Hematopoietic multipotent progenitor cell (in vitro differentiated cells): ENCODE measurements at places on chromosomes 2 and 18.

DNA sequence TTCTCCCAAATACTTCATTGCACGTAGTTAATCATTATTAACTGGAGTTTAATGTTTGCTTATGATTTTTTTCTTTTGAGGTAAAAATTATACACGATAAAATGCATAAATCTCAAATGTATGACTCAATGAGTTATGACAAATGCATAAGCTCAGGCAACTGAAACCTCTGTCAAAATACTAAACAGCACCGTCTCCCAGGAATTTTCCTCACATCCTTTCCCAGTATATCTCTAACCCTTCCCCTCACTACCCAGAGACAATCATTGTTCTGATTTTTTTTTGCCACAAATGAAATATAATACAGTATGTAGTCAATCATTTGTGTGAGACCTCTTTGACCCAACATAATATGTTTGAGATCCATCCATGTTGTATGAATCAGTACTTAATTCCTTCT lies 606.5 kb downstream of the CPS1 start:
- no peak for DNase-seq

GRCh38 chr18:34511435-34511834 lies 198.7 kb upstream of the DTNA start:
- no peak for DNase-seq

DNA sequence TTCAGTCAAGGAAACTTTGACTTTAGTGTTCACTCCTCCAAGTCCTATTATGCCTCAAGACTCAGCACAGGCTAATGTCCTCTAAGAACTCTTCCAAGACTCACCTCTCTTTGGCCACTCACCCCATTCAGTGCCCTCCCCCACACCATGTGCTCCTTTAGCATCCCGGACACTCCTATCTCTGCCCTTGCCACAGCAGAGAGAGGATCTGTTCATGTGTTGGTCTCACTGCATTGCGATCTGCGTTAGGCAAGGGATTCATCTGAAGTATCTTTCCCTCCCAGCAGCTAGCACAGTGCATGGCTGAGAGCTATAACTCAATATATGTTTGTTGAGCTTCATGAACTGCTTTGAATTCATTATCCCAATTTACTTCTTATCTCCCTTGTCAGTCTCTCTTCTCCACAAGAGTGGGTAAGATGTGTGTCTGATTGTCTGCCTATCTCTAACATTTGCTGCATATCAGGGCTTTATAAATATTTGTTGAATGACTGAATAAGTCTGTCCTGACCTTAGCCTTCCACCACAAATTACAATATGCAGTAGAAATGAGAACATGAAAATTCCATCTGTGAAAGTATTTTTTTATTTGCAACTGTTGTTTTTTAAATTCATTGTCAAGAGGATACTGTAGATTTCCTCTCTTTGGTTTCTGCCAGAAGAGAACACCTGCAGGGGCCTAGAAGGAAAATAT lies 179.9 kb upstream of the NCKAP5 start:
- no peak for DNase-seq

DNA sequence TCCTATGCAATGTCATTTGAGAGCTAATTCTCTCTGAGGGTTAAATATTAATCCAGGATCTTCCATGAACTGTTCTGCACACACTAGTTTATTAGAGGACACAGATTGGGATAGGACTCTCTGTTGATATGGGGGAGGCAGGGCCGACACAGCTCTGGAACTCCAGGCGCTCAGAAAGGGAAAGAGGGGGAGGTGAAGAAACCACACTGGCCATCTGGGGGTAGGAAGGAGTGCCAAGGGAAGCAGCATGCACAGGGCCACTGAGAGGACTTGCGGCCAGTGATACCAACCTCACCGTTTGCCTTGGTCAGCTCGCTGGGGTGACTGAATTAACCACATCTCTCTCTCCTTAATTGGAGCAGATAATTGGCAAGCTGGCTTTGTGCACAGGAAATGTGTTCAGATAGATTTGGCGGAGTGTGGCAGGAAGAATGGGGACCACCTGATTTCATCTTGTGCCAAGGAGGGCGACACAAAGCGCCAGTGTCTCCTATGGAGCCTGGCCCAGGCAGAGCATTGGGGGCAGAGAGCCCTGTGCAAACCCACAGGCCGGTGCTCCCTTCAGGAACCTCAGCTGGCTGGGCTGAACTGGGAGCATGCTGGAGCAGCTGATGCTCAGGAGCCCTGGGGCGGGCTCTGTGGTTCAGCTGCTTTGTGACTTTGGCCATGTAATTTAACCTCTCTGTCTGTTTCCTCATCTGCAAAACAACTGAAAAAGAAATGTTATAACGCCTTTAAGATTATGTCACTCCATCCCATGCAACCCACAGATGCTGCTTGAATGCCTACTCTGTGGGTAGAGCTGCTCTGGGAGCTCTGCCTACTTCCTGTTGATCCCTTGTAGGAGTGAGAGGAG lies 114.7 kb upstream of the STON1 start:
- DNase-seq: peak; percentile 75

DNA sequence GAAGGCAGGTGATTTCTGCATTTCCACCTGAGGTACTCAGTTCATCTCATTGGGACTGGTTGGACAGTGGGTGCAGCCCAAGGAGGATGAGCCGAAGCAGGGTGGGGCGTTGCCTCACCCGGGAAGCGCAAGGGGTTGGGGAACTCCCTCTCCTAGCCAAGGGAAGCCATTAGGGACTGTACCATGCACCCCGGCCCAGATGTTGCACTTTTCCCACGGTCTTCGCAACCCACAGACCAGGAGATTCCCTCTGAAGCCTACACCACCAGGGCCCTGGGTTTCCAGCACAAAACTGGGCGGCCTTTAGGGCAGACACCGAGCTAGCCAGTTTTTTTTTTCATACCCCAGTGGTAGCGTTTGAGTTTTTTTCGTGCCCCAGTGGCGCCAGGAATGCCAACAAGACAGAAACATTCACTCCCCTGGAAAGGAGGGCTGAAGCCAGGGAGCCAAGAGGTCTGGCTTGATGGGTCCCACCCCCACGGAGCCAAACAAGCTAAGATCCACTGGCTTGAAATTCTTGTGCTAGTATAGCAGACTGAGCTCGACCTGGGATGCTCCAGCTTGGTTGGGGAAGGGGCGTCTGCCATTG lies 75.9 kb upstream of the RANBP2 start:
- no peak for DNase-seq

DNA sequence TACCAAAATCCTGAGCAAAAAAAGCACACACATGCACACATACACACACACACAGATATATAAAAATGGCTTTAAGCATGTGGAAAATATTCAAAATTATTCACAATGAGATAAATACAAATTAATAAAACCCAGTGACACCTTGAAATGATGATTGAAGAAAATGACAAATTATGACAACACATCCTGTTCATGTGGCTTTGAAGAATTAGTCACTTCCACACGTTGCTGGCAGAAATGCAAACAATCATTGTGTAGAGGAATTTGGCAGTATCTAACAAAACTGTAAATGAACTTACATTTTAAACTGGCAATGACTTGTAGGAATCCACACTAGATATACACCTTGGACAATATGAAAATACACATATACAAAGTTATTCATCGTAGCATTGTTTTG lies 95.8 kb upstream of the RGPD4 start:
- DNase-seq: peak; percentile 18

DNA sequence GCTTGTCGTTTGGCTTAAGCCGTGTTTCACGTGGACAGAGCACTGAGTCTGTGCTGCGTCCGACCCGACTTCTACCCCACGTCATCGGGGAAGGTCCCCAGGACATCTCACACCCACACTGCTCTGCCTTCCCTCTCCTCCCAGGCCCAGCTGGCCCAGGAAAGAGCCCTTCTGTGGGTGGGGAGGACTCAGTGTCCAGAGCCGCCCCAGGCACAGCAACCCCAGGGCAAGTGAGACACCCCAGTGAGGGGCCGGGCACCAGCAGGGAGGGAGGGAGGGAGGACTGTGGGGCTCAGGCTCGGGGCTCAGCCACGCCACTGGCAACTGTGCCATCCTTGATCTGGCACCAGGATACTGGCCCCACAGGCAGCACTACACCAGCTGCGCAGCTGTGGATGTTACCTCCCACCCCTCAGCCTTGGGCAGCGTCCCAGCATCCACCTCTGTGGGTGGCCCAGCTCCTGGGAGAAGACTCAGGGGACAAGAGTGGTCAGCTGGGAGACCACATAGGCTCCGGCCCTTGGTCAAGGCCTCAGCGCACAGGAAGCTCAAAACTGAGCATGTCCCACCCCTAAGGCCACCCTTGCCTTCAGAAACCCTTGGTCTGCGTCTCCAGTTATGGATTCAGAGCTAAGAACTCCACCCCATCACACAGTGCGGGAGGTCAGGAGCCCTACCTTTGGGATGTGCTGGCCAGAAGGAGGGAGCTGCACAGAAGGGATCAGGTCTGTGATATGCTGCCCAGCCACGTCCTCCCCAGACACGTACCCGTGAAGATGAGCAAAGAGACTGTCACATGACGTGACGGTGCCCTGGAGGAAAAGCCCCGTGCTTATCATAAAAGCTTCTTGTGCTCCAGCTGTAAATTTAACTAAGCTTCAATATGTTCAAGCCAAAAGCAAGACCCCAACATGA lies 11.7 kb downstream of the PASK start:
- DNase-seq: no peak

- DNase-seq: no peak
Observed at GRCh38 chr2:40346535-40347354, 105.1 kb downstream of the SLC8A1 start.

GRCh38 chr2:127078028-127078427 lies 28.9 kb downstream of the BIN1 start:
- no peak for DNase-seq

- no peak for DNase-seq
Observed at GRCh38 chr2:20649576-20649975, 1.3 kb downstream of the HS1BP3 start.

GRCh38 chr2:17911491-17912260 lies 33.2 kb downstream of the KCNS3 start:
- no peak for DNase-seq

DNA sequence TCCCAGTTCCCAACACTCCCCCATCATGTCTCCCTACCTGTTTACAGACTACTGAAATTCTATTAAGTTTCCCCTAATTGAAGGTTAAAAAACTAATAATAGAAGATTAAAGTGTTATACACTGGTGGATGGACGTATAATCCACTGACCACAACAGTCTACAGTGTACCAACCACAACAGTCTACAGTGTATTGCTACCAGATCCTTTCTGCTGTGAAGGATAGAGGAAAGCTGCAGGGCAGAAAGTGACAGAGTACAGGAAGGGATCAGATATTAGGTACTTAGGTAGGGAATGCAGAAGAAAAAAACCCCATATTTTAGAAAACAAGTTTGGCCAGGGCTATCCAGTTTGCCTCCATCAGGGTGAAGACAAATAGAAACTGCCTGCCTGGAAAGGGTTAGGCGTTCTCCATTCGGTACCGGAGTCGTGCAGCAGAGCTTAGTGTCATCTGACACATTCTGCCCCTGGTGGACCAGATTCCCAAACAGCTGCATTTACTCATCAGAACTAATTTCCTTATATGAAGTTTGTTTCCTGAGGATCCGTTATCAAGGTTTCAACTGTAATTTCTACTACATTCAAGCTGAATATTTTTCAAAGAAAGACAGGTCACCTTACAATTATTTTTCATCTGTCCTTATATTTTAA lies 49.9 kb downstream of the KLF7 start:
- DNase-seq: no peak

GRCh38 chr2:101781326-101781725 lies 83.8 kb downstream of the MAP4K4 start:
- peak; percentile 86 for DNase-seq

GRCh38 chr2:241649404-241649803 lies 11.9 kb downstream of the ATG4B start:
- no peak for DNase-seq
